SK-N-SH (cell line): ENCODE measurements at places on chromosomes 7 and 10.

- no peak for DNase-seq
Observed at GRCh38 chr7:7249814-7250213, 67.5 kb downstream of the C1GALT1 start.

- no peak for DNase-seq
Observed at GRCh38 chr10:46254467-46254866, 32.3 kb upstream of the ANTXRL start.

GRCh38 chr10:65342245-65342644 lies 1583.6 kb upstream of the LRRTM3 start:
- DNase-seq: no peak

DNA sequence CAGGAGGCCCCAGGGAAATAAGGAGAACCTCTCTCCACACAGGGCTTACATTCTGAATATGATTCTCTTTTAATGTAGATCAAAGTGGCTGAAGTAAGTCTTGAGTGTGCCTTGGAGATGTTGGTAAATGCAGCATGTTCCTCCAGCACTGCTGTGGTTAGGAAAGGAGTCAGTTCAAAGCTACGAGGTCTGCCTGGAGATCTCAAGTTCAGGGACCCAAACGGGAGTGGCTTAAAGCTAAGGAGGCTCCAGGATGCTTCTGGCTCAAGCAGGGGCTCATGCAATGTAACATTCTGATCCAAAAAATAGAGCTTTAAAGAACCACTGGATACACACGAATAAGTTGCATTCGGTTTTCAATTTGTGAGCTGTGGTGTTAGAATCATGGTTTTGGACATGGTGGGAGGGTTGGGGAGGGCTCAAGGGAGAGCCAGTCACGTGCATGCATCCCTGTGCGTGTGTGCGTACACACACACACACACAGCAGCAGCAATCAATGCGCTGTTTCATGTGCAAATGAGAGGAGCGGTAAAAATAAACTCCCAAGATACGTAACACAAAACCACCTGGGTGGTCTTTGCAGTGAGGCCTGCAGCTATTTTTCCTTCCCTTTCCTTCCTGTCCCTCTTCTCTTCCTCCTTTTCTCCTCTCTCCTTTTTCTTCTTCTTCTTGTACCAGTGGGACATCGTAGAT lies 70.5 kb downstream of the AOAH start:
- no peak for DNase-seq

DNA sequence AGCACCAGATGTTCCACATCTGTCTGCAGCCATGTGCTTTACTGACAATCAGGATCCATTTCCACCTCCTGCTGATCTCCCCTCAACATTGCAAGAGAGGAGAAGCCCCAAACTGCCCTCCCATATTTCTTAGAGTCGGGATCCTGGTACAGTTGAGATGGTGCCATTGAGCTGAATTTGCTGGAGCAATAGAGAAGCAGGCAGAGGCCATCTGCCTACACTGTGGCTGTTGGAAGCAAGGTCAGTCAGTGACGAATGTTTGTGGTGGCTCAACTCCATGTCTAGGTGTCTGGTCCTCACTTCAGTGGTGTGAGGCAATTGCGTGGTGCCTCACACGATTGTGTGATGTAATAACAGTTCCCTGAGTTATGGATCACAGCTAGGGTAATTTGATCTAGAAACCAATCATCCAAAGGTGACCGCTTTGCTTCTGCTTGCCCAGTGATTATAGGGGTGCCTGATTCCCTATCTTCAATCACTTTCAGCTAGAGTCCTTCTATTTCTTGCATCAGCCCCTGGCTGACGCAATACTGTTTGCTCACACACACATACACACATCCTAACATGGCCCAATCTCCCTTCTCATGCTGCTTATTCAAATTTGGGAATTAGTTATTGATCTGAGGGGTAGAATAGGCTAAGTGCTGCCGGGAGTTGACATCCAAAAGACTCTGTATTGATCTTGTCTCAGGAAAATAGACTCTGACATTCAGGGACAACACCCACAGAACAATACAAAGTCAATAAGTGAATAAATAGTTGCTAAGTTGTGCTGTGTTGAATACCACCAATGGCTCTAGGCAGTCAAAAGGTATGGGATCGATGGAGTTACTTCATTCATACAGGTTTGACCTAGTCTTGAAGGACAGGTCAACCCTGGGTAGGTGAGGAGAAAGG lies 46.1 kb upstream of the SLC35B4 start:
- DNase-seq: no peak

- peak; percentile 96 for DNase-seq
Observed at GRCh38 chr10:132606536-132607316, 69.1 kb downstream of the INPP5A start.

- DNase-seq: no peak
Observed at GRCh38 chr10:126687121-126687606, 16.7 kb upstream of the C10orf90 start.

DNA sequence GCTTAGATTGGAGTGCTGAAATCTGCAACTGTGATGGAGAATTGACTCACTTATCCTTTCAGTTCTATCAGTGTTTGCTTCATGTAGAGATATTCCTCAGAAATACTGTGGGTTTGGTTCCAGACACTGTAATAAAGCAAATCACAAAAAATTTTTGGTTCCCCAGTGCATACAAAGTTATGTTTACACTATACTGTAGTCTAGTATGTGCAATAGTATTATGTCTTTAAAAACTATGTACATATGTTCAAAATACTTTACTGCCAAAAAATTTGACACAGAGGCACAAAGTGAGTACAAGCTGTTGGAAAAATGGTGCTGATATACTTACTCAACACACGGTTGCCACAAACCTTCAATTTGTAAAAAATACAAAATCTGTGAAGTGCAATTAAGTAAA lies 112.5 kb downstream of the EPC1 start:
- DNase-seq: no peak

DNA sequence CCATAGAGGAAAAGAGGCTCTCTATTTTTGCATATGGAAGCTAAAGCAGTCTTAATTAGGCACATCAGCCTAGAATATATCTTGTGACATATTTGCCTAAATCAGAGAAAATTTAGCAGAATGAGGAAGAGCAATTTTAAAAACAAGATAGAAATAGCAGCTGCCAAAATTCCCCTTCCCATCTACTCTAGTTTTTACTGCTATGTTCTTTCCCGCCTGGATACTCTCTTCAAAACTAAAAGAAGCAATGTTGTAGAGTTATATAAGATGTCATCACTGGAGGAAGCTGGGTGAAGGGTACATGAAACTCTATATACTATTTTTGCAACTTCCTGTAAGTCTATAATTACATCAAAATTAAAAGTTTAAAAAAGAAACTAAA lies 87.0 kb downstream of the ARMH3 start:
- no peak for DNase-seq

DNA sequence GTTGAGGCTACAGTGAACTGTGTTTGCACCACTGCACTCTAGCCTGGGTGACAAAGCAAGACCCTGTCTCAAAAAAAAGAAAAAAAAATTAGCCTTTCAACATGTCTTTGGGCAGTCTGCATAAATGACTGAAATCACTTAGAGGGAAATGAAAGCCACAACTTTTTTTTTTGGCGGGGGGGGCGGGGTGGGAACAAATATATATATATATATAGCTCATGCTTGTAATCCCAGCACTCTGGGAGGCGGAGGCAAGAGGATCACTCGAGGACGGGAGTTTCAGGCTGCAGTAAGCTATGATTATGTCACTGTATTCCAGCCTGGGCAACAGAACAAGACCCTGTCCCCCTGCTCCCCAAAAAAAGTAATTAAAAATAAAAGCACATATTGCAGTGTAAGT lies 23.4 kb upstream of the MICU1 start:
- DNase-seq: no peak

DNA sequence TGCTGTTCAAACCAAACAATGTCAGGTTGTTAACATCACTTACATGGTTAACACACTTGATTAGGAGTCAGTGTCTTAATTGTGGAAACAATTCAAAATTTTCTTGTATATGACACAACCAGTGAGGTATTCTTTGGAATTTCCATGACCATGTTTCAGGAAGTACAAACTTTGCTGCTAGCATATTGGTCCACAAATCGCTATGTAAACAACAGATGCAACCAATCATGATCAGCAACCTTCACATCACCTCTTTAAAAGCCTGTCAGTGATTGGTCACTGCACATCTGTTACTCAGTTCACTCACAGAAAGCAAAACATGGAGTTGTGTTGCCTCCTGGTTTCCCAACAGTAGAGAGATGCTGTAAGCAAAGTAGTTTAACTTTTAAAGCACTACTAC lies 108.9 kb upstream of the FAM3C start:
- no peak for DNase-seq

- no peak for DNase-seq
Observed at GRCh38 chr10:52143338-52143737, 170.7 kb upstream of the DKK1 start.

- DNase-seq: no peak
Observed at GRCh38 chr10:66980246-66980815, 54.5 kb downstream of the LRRTM3 start.

DNA sequence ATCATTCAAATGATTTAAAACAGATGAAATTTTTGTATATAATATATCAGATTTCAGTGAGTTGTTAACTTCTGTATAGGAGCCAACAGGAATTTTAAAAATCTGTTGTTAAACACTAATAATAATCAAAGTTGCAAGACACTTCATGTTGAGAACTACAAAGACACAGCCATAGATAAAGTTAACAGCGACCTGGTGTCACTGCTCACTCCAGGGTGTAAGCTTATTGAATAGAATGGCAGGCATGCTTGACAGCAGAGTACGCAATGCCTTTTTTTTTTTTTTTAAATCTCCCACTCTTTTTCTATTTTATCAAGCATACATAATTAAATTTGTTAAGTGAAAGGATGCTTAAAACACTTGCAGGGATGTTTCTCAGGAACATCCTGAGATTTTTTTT lies 32.0 kb downstream of the PCDH15 start:
- DNase-seq: no peak

DNA sequence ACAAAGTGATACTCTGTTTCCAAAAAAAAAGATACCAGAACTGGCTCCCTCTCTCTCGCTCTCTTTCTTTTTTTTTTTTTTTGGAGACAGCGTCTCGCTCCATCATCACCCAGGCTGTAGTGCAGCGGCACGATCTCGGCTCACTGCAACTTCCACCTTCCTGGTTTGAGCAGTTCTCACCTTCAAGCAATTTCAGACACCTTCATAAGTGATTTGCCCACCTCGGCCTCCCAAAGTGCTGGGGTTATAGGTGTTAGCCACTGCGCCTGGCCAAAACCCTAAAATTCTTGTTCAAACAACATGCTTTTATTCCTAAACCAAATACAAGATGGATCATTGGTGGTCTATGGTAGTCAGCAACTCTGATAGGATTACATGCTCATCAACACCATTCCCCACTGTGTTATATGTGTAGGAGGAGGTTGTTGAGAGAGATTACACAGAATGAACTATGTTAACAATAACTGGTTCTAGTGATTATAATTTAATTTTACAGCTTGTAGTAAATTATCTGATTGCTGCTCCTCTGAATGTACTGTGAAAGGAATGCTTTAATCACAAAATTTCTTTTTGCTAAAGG lies 15.5 kb downstream of the ACBD5 start:
- no peak for DNase-seq

DNA sequence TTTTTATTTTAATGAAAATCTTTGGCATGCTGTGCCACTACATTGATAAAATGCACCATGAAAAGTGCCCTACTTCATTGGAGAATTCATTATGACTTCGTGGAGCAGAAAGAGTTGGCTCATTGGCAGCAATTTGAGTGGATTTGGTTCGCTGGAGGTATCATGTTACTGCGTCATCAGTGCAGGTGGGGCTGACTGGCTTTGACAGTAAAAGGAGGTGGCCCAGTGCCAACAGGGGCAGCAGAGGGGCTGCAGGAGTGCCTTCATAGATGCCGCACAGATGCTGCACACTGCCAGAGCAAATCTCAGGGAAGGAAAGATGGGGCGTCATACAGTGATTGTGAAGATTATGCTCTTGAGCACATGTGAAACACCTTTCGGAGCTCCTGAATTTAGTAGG lies 22.2 kb downstream of the FZD1 start:
- DNase-seq: no peak

- peak; percentile 97 for DNase-seq
Observed at GRCh38 chr10:71212318-71213126, at the start of gene UNC5B. Gene UNC5B, plus strand, starts transcription at chr10:71212570. Its CDS starts 416 bp downstream, at chr10:71212986.

DNA sequence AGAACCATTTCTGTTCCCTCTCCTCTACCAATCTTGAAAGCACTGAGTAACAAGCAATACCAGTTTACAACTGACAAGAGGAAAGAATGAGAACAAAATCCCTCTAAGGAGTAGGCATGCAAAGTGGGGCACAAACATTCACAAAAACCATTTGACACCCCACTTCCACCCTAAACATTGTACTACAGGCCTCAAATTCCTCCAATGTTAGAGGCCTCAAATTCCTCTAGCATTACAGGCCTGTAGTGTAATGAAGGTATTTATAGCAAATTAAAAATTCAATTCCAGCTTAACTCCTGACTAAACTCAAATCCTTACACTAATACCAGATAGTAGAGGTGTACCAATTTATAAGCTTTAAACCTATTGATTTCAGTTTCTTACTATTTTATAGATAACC lies 85.4 kb downstream of the SIRT1 start:
- DNase-seq: no peak

DNA sequence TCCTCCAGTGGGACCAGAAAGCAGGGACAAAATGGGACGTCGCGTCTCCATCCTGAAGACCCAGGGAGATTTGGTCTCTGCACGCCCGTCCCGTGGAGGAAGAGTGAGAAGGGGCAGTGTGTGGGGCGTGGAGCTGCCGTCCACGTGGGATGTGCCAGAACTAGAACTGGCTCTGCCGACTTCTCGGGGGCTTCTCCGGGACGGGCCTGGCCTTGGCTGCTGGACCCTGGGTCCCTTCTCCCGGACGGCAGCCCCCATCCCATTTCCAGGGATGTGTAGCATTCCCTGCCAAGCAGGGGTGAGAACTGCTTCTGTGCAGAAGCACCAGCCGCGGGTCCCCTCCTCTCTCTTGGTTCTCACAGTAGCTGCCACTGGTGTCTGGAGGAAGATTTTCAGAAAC lies 18.8 kb upstream of the DPYSL4 start:
- DNase-seq: no peak

DNA sequence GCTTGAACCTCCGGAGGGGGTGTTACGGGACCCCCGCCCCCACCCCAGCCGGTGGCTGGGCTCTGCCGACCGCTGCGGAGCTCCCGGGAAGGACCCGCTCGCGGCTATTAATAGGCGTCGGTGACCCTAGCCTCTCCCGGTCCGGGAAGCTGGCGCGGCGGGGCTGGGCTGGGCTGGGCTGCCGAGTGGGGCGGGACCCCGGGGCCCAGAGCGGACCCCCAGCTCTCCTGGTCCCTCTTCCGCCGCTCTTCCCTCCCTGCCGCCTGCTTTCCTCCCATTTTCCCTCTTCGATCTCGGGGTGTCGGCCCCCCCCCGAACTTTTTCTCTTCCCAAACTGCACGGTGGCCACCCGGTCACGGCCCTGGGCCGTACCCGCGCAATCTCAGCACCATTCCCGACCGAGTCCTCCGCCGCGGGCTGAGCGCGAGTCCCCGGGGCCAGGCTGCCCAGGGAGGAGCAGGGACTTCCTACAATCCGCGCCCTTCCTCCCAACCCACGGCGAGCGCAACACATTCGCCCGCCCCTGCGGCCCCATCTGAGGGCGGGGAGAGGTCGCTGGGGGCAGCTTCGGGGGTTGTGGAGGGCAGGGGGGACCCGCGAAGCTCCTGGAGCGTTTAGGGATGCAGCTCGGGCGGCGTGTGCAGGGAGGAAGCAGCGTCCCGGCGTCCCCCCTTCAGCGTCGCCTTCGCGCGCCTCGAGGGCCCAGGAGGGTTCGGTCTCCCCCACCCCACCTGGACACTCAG lies 3.1 kb upstream of the ELFN1 start:
- peak; percentile 86 for DNase-seq
